ENCODE measurements at places on chromosomes 1 and 21. TPM values are rescaled to one million over a fixed set of nuclear protein-coding genes. Genes with fewer than 3 reads are reported as not detected.

The KCNK1 gene
- total RNA-seq = 9.2 TPM

The EFNA3 gene
- total RNA-seq = 3.1 TPM

The PLEKHG5 gene
- total RNA-seq = 37.3 TPM

The SPRR4 gene
- total RNA-seq = not detected

The SOX13 gene
- 7.6 TPM for total RNA-seq

The LMX1A gene
- total RNA-seq = not detected

The LORICRIN gene
- total RNA-seq = not detected

The DISC1 gene
- 5.5 TPM for total RNA-seq

The NBPF6 gene
- total RNA-seq = 0.10 TPM

The PDC gene
- not detected for total RNA-seq

The TCEANC2 gene
- 3.7 TPM for total RNA-seq

The FCRL4 gene
- not detected for total RNA-seq

The PRAMEF11 gene
- total RNA-seq = not detected

The KIF2C gene
- total RNA-seq = 3.2 TPM

The PRR9 gene
- 0.23 TPM for total RNA-seq

The PROK1 gene
- total RNA-seq = not detected

The COL11A1 gene
- total RNA-seq = 2.5 TPM

The TTC24 gene
- total RNA-seq = not detected

The C1orf210 gene
- total RNA-seq = not detected

The CATSPER4 gene
- not detected for total RNA-seq

The CAMK1G gene
- 0.23 TPM for total RNA-seq

The UBE2U gene
- not detected for total RNA-seq

The DNAJC6 gene
- 6.8 TPM for total RNA-seq

The PAPPA2 gene
- 18.9 TPM for total RNA-seq

The GJA8 gene
- not detected for total RNA-seq

The SNIP1 gene
- total RNA-seq = 11.0 TPM

The SLFNL1 gene
- total RNA-seq = 0.46 TPM

The MEF2D gene
- total RNA-seq = 13.9 TPM

The OR2G6 gene
- total RNA-seq = not detected

The LRRN2 gene
- not detected for total RNA-seq

The ABCG1 gene
- total RNA-seq = 3.3 TPM

The SCCPDH gene
- total RNA-seq = 37.1 TPM

The CYP4Z1 gene
- not detected for total RNA-seq

The ASH1L gene
- total RNA-seq = 44.3 TPM

The NDC1 gene
- total RNA-seq = 13.8 TPM

The MYOM3 gene
- 0.13 TPM for total RNA-seq

The TGFB2 gene
- 56.9 TPM for total RNA-seq

The NEGR1 gene
- total RNA-seq = 15.7 TPM

The MXRA8 gene
- 264 TPM for total RNA-seq

The LRRC39 gene
- total RNA-seq = 0.56 TPM

The GPR25 gene
- total RNA-seq = not detected

The TEX38 gene
- not detected for total RNA-seq

The PYCR2 gene
- 48.9 TPM for total RNA-seq

The IARS2 gene
- 109 TPM for total RNA-seq

The FMO4 gene
- total RNA-seq = 2.4 TPM

The F5 gene
- under 0.01 TPM for total RNA-seq

The TSPAN2 gene
- 0.07 TPM for total RNA-seq

The ZBTB8A gene
- total RNA-seq = 6.9 TPM

The VANGL2 gene
- 0.46 TPM for total RNA-seq

Measured in smooth muscle cell of the pulmonary artery (primary cell).